ENCODE measurements at places on chromosomes 16 and 17.

- DNase-seq = no peak
These were observed 1098.4 kb upstream of the EEF2KMT start for GRCh38 chr16:6195966-6196365.

DNA sequence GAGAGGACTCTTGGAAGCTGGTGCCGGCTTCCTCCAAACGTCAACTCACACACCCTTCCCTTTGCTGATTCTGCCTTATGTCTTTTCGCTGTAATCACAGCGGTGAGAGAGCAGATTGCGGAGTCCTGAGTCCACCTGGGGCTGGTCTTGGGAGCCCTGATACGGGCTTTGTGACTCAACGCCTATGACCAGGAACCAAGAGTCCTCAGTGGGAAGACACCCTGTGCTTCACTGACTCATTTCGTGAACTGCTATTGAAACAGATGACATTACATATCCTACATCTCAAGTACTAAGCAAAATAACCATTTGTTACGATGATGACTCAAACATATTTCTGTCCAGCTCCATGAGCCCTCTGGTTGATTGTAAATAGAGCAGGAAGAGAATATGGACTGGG is 90.7 kb upstream of the CREBBP start:
- DNase-seq = no peak

DNA sequence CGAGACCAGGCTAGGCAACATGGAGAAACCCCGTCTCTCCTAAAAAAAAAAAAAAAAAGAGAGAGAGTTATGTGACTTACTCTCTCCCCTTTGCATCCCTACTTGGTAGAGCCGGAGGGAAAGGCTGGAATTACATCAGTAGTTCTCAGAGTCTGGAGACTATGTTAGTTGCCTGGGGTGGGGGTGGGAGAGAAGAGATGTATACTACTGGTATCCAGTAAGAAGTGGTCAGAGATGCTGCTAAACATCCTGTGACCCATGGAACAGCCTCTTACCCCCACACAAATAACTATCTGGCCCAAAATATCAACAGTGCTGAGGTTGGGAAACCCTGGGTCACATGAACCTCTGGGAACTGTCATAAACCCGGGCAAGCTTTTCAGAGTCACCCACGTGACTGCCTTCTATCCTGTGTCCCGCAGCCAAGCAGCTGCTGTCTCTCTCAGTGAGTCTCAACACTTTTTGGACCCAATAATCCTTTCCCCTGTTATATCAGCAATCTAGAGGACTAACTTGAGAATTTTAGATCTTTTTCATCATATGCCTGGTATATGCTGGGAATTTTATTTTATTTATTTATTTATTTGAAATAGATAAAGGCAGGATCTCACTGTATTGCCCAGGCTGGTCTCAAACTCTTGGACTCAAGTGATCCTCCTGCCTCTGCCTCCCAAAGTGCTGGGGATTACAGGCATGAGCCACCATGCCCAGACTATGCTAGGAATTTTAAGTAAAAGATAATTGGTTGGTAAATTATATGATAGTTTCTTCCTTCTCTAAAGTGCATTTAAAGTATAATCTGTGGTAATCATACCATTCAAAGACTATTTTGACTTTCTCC is 8.7 kb downstream of the EIF1 start:
- no peak for DNase-seq

GRCh38 chr17:77449908-77450741 is 309.4 kb downstream of the SEC14L1 start:
- DNase-seq = no peak

- no peak for DNase-seq
These were observed 47.5 kb downstream of the BAHCC1 start for GRCh38 chr17:81442791-81443190.

DNA sequence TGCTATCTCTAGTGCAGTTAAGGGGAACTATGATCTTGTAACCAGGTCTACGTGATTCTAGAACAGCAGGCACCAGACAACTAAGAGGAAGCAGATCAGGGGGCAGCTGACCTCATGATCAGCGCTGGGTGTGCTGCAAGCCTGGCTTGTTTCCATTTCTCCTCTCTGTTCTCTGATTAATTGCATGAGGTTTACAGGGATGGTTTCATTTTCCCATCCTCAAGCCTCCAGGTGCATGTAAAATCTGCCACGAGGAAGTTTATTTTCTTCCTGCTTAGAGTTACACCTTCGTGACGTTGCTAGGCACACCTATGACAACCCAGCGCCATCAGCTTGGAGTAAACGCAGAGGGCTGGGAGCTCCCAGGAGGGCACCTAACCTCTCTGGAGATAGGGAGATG is 4.3 kb upstream of the NUPR1 start:
- no peak for DNase-seq

DNA sequence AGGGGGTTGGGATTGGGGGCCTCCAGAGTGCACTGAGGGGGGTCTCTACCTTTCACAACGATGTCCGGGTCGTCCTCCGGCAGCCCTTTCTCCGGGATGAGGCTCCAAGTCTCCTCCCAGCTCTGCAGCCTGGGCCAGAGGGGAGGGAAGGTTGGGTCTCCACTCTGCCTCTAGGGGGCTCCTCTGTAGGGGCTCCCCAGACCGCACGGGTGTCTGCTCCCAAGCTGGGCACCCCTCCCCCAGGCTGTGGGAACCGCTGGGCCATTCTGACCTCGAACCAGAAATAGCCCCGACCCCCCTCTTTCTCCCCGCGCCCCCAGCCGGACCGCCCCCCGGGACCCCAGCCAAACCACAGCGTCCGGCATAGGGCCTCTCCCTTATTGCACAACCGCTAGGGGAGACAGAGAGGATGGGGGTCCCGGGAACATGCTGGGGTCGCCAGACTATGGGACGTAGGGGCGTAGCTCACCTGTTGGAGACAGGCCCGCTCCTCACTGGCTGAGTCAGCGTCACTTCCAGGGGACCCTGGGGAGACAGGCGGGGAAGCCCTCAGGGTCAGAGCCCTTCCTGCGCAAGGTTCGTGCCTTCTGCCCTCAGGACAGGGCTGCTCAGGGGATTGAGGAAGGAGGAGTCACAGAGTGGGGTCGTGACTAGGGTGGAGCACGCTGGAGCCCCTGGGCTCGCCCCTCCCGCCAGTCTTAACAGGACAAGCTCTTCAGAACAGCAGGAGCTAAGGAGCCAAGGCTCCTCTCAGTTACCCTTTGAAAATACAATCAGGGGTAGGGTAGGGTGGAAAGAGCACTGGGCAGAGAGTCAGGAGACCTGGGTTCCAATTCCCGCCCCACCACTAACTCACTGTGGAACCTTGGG is 2.7 kb downstream of the PLEKHH3 start:
- DNase-seq = no peak

GRCh38 chr17:10920558-10921108 is 82.7 kb upstream of the PIRT start:
- DNase-seq = no peak

- no peak for DNase-seq
These were observed 181.8 kb downstream of the C16orf95 start for GRCh38 chr16:87135246-87136030.

DNA sequence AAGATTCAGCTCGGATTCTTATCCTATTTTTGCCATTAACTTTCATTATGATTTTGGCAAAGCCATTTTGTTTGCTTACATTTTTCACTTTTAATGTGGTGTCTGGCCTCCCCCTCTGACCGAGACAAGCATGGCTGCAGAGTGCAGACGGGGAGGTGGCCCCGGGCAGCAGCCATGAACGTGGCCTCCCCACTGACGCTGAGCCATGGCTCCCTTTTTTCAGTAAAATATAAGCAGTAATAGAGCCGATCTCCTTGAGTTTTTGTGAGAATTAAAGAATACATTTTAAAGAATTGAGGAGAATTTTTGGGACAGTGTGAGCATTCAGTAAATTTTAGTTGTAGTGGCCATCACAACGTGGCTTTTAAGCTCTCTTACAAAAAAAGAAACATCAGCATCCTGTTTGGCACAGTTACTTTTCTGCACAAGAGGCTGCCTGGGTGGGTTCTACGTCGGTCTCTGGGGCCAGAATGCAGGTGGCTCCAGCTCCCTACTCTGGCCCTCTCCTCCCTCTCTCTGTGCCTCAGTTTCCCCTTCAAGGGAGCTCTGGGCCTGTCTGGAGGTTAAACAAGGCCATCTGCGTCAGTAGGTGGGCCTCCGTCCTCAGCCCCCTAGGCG is 68.8 kb upstream of the ZNF750 start:
- DNase-seq = no peak

GRCh38 chr16:8914098-8914497 is 31.9 kb downstream of the LITAFD start:
- no peak for DNase-seq

DNA sequence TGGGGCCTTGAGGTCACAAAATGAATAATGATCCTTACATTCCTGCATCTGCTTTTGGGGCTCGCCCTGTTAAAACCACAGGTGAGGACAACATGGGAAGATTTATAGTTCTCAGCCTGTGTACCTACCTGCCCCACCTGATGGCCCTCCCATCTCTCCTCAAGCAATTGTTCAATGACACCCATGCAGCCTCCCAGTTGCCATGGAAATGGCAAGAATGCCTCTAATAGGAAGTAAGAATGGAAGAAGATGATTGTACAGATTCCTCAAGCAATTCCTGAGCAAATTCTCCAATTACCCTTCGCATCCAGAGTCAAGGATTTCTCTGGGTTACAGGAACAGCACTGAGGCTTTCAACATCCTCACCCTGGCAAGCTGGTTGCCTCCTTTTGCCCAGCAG is 78.6 kb upstream of the CCL2 start:
- DNase-seq = no peak

DNA sequence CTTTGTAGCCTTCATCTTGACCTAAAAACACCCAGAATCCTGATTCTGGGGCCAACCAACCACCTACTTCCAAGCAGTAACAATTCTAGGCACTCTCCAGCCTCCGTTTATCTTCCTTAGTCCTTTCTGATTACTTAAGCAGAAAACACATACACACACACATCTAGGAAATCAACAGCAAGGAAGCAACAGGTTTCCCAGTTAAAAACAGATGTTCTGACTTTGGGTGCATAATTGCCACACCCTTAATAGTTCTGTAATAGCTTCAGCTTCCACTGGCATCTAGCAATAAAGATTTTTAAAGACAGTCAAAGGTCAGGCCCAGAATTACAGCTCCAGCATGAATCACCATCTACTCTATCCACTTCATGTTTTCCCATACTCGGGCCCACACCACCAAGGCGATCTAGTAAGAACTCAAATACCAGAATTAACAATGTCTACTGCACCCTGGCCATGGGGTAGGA is 2.6 kb downstream of the ARHGAP17 start:
- DNase-seq = no peak

- DNase-seq = no peak
These were observed 334.8 kb upstream of the HSBP1 start for GRCh38 chr16:83472776-83473501.

DNA sequence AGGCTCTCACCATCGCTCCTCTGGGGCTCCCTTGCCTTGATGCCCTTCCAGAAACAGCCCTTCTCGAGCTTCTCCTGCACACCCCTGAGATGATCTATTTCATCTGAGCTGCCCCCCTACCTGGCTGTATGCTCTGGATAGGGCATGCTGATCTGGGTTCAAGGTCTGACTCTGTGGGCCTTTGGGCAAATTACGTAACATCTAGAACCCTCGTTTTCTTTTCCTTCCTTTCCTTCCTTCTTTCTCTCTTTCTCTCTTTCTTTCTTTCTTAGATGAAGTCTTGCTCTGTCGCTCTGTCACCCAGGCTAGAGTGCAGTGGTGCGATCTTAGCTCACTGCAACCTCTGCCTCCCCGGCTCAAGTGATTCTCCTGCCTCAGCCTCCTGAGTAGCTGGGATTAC is 20.3 kb downstream of the TNS4 start:
- DNase-seq = no peak

- DNase-seq = no peak
These were observed 581 bp upstream of the AGRP start for GRCh38 chr16:67483731-67484525.

DNA sequence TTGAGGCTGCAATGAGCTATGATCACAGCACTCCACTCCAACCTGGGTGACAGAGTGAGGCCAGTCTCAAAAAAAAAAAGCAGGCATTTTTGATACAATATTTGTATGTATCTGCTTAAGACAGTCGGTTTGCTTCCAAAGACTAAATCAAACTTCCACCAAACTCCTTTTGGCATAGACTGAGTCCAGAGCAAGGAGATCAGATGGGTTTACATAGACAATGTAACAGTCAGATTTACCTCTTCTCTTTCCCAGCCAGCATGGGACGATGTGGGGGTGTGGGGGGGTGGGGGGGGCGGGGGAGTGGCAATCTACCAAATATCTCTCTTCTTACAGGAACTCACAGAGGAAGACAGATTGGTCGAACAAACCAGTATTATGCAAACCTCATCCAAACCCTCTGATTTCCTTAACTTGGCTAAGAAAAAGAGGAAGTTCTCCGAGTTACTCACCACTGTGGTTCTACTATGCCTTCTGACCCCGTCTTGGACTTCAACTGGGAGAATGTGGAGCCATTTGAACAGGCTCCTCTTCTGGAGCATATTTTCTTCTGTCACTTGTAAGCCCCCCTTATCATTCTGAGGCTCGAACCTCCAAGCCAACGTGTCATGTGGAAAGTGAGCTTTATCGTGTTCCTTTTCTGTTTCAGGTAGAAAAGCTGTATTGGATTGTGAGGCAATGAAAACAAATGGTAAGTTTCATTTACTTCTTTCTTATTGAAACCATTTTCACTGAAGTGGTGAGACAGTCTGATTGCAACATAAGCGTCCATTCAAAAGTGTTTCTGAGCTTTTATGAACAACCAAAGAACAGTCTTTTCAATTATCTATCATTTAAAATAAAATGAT is at the start of gene MILR1:
Gene MILR1 (plus strand): TSS at position 451 of the 848 bp plus-strand sequence. CDS start 54 bp downstream, at position 505.
- no peak for DNase-seq

GRCh38 chr16:1981398-1981836 is at the start of gene NOXO1:
Gene NOXO1, minus strand, starts transcription at chr16:1981469. Its CDS starts 290 bp downstream, at chr16:1981179.
- no peak for DNase-seq

GRCh38 chr16:14347706-14348105 is 276.6 kb downstream of the MRTFB start:
- DNase-seq = no peak

GRCh38 chr16:804193-805048 is 3.9 kb upstream of the GNG13 start:
- DNase-seq = no peak

DNA sequence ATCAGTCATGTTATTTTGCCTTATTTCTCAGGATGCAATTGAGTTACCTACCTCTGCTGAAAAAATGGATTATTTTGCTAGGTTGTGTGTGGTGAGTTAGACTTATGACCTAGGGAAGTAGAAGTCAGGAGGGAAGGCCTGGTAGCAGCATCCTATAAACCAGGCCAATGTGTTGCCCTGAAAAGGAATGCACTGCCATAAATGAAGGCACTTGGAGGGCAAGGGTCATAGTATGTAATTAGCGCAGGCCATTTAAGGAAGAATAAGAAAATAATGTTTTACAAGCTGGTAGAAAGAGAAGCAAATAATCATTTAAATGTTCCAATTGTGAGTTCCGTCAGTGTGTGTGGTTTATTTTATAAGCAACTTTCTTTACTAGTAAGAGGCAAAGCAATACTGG is 698.8 kb downstream of the KCNJ2 start:
- DNase-seq = no peak

- no peak for DNase-seq
These were observed 118.7 kb upstream of the NUDT7 start for GRCh38 chr16:77603656-77604055.

GRCh38 chr16:23499801-23500200 is 10.5 kb downstream of the GGA2 start:
- DNase-seq = no peak

GRCh38 chr17:17467016-17467415 is 9.8 kb upstream of the MED9 start:
- no peak for DNase-seq

GRCh38 chr16:48330841-48331192 is 54.4 kb downstream of the SIAH1 start:
- DNase-seq = no peak

- no peak for DNase-seq
These were observed 96.3 kb downstream of the CDK5R1 start for GRCh38 chr17:32583053-32583452.
